ENCODE measurements at places on chromosomes 4 and X. TPM values are rescaled to one million over a fixed set of nuclear protein-coding genes. Genes with fewer than 3 reads are reported as not detected.

Gene RAI2
- 10.1 TPM for total RNA-seq

Gene CCDC120
- 20.6 TPM for total RNA-seq

Gene RTL5
- total RNA-seq: 0.58 TPM

Gene SSX1
- not detected for total RNA-seq

Gene CXCL13
- not detected for total RNA-seq

Gene CLDN34
- total RNA-seq: not detected

Gene SGCB
- 2.9 TPM for total RNA-seq

DNA sequence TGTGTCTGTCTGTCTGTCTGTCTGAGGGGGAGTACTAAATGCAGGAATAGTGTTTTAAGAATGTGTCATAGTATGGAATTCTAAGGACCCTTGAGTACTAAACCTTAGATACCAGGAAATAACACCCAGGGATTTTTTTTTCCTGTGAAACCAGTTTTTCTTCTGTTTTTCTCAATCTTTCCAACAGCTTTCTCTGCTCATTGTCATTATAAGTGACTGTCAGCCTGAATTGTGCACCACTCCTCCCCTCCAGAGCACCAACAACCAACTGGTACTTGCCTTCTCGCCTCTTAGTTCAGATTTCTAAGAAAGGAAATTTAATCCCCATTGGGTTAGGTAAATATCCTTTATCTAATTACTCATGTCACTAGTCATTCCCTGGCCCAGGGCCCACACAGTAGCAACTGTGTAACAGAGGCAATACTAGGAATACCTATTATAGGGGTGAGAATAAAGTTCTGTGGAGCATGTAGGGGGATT is 320.6 kb downstream of the ADGRL3 start:
- H3K27me3 ChIP-seq: no peaks in the 10 kb centered on the region
- H3K4me1 ChIP-seq: peaks cover 5% of the 10 kb centered on the region
- H3K4me3 ChIP-seq: no peak overlapping the region
- peak; percentile 65 for DNase-seq

GRCh38 chrX:48753708-48754228 is 7.8 kb upstream of the GLOD5 start:
- DNase-seq: no peak
- no peaks in the 10 kb centered on the region for H3K36me3 ChIP-seq
- H3K27ac ChIP-seq: no peak overlapping the region
- no peak overlapping the region for H3K4me3 ChIP-seq
- H3K4me1 ChIP-seq: no peaks in the 10 kb centered on the region
- no peaks in the 10 kb centered on the region for H3K27me3 ChIP-seq

- H3K27ac ChIP-seq: no peak overlapping the region
- no peaks in the 10 kb centered on the region for H3K4me1 ChIP-seq
- no peak for DNase-seq
- H3K36me3 ChIP-seq: peaks cover 12% of the 10 kb centered on the region
Observed at GRCh38 chr4:123093236-123093635, 170.8 kb upstream of the NUDT6 start.

GRCh38 chr4:13829457-13829856 is 201.9 kb upstream of the BOD1L1 start:
- H3K27ac ChIP-seq: no peak overlapping the region
- no peaks in the 10 kb centered on the region for H3K4me1 ChIP-seq
- no peak for DNase-seq

- no peak overlapping the region for H3K27ac ChIP-seq
- no peak for DNase-seq
- H3K4me1 ChIP-seq: no peaks in the 10 kb centered on the region
- no peaks in the 10 kb centered on the region for H3K36me3 ChIP-seq
- no peaks in the 10 kb centered on the region for H3K27me3 ChIP-seq
Observed at GRCh38 chrX:47498411-47498810, 15.4 kb upstream of the ZNF41 start.

- H3K27ac ChIP-seq: peak overlapping the region; percentile 55
- DNase-seq: peak; percentile 51
- peaks cover 20% of the 10 kb centered on the region for H3K4me1 ChIP-seq
- H3K36me3 ChIP-seq: no peaks in the 10 kb centered on the region
- H3K4me3 ChIP-seq: no peak overlapping the region
- H3K27me3 ChIP-seq: no peaks in the 10 kb centered on the region
Observed at GRCh38 chr4:141020801-141021261, 112.4 kb downstream of the RNF150 start.

- H3K4me1 ChIP-seq: no peaks in the 10 kb centered on the region
- H3K27ac ChIP-seq: no peak overlapping the region
- no peak overlapping the region for H3K4me3 ChIP-seq
- no peak for DNase-seq
- no peaks in the 10 kb centered on the region for H3K27me3 ChIP-seq
Observed at GRCh38 chrX:6292599-6292998, 63.9 kb upstream of the NLGN4X start.

- H3K27ac ChIP-seq: no peak overlapping the region
- no peaks in the 10 kb centered on the region for H3K36me3 ChIP-seq
Observed at GRCh38 chrX:31543634-31544033, 471.8 kb upstream of the FTHL17 start.

- no peak overlapping the region for H3K27ac ChIP-seq
- H3K27me3 ChIP-seq: no peaks in the 10 kb centered on the region
- H3K4me3 ChIP-seq: no peak overlapping the region
- peaks cover 90% of the 10 kb centered on the region for H3K36me3 ChIP-seq
- no peak for DNase-seq
- H3K4me1 ChIP-seq: no peaks in the 10 kb centered on the region
Observed at GRCh38 chr4:4316150-4316495, 26.1 kb downstream of the ZBTB49 start.

GRCh38 chr4:90027565-90027964 is 99.6 kb upstream of the CCSER1 start:
- no peaks in the 10 kb centered on the region for H3K27me3 ChIP-seq
- no peaks in the 10 kb centered on the region for H3K4me1 ChIP-seq
- H3K27ac ChIP-seq: no peak overlapping the region
- H3K36me3 ChIP-seq: no peaks in the 10 kb centered on the region
- H3K4me3 ChIP-seq: no peak overlapping the region

DNA sequence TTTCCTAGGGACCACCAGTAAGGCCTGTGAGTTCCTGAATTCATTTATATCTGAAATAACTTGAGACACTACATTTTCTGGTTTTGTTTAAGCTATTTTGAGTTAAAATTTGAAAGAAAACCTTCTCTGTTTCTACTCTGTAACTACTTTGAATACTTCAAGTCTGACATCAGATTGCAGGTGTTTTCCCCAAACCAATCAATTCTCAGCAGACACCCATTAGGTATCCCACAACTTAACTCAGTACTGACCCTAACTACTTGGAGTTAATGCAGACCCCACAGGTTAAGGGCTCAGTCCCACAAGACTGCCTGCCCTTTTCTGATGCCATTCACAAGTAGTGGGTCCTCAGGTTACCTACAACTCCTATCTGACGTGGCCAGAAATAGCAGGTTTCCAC is 1100.0 kb upstream of the SLIT2 start:
- no peak for DNase-seq
- no peaks in the 10 kb centered on the region for H3K36me3 ChIP-seq
- no peaks in the 10 kb centered on the region for H3K4me1 ChIP-seq
- no peaks in the 10 kb centered on the region for H3K27me3 ChIP-seq
- no peak overlapping the region for H3K27ac ChIP-seq
- no peak overlapping the region for H3K4me3 ChIP-seq

DNA sequence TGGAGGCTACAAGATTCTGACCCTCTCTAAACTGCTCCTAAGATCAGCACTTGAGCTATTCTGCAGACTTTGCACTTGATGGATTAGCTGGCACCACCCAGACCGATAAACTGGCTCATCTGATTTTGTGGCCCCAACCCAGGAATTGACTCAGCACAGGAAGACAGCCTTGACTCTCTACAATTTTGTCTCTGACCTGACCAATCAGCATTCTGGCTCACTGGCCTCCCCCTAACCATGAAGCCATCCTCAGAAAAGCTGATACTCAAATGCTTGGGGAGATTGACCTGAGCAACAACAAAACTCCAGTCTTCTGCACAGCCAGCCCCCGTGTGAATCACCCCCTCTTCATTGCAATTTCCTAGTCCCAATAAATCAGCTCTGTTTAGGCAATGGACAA is 195.4 kb upstream of the PPP1R2C start:
- no peaks in the 10 kb centered on the region for H3K4me1 ChIP-seq
- no peak overlapping the region for H3K27ac ChIP-seq

DNA sequence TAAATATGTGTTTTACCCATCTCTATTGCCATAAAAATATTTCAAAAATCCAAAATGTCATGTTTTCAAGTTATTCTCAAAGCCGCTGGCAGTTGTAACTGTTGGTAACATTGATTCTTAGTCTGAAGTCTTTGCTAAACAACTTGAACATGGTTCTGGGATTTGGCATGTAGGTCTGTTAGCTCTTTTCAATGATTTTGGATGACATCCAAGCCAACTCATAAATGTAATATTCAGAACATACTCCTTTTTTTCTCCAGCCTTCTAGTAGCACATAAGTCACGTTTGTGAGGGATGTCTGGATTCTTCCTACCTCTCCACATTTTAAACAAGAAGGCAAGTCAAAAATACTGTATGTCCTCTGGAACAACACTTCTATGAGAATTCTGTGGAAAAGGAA is 305.3 kb downstream of the PRR32 start:
- no peaks in the 10 kb centered on the region for H3K4me1 ChIP-seq
- no peak for DNase-seq
- H3K4me3 ChIP-seq: no peak overlapping the region
- no peak overlapping the region for H3K27ac ChIP-seq
- no peaks in the 10 kb centered on the region for H3K27me3 ChIP-seq

- DNase-seq: no peak
- H3K4me3 ChIP-seq: peak overlapping the region; percentile 52
- peak overlapping the region; percentile 77 for H3K27ac ChIP-seq
- H3K36me3 ChIP-seq: no peaks in the 10 kb centered on the region
- peaks cover 28% of the 10 kb centered on the region for H3K4me1 ChIP-seq
- no peaks in the 10 kb centered on the region for H3K27me3 ChIP-seq
Observed at GRCh38 chr4:23890369-23891063, 669 bp upstream of the PPARGC1A start.

- peak overlapping the region; percentile 60 for H3K27ac ChIP-seq
- H3K36me3 ChIP-seq: no peaks in the 10 kb centered on the region
- H3K4me3 ChIP-seq: no peak overlapping the region
- no peak for DNase-seq
- H3K27me3 ChIP-seq: no peaks in the 10 kb centered on the region
Observed at GRCh38 chrX:70022616-70023015, 27.1 kb downstream of the AWAT2 start.

GRCh38 chrX:37685381-37686359 is at the start of gene XK:
Gene XK, plus strand, starts transcription at chrX:37685791. Its CDS starts 171 bp downstream, at chrX:37685962.
- peaks cover 13% of the 10 kb centered on the region for H3K4me1 ChIP-seq
- H3K27me3 ChIP-seq: peaks cover 4% of the 10 kb centered on the region
- DNase-seq: peak; percentile 82
- H3K27ac ChIP-seq: peak within 1 kb of the TSS; percentile 99
- H3K4me3 ChIP-seq: peak within 1 kb of the TSS; percentile 50
- no peaks in the 10 kb centered on the region for H3K36me3 ChIP-seq

DNA sequence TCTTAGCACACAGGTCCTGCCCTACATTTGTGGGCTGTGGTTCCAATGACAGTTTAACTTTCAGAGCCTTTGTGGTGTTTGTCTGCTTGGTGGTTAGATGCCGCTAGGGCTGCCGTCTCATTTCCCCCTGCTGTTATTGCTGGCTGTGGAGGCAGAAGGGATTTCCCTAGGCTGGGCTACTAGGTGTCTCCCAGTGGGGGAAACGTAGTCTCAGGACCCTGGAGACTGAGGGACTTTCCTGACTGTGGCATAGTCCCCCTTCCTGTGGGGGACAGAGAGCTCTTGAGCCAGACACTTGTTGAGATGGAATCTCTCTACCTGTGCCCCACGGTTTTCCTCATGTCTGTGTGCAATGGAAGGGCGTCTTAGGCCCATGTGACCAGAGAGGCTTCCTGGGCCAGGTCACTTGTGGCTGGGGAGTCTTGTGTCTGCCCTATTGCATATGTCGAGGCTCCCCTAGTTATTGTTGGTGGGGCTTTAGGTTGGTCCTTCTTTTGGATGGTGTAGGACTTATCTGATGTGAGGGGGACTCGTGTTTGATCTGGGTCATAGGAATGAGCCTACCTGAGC is 68.2 kb downstream of the ARHGAP10 start:
- peaks cover 41% of the 10 kb centered on the region for H3K4me1 ChIP-seq
- H3K27me3 ChIP-seq: no peaks in the 10 kb centered on the region
- H3K27ac ChIP-seq: no peak overlapping the region

GRCh38 chr4:108433832-108434231 is 186.5 kb upstream of the RPL34 start:
- H3K27ac ChIP-seq: no peak overlapping the region
- H3K27me3 ChIP-seq: no peaks in the 10 kb centered on the region
- H3K4me3 ChIP-seq: no peak overlapping the region

DNA sequence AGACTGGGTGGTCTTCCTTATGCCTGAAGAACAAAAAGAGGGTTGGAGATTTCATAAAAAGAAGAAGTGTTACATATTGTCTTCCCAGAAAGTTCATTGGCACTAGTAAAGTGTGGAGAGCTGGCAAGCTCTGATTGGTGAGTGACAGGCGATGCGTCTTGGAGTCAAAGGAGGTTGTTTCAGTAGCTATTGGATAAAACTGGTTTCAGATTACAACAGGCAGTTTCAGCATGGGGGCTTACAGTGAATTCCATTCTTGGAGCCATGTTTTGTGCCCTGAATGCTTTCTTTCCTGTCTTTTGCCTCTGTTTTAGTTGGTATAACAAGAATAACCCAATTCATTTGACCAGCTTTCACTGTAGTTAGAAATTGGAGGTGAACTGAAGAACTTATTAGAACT is 750.5 kb downstream of the ADGRL3 start:
- no peaks in the 10 kb centered on the region for H3K27me3 ChIP-seq
- no peak overlapping the region for H3K4me3 ChIP-seq
- no peaks in the 10 kb centered on the region for H3K36me3 ChIP-seq
- DNase-seq: no peak
- no peak overlapping the region for H3K27ac ChIP-seq

DNA sequence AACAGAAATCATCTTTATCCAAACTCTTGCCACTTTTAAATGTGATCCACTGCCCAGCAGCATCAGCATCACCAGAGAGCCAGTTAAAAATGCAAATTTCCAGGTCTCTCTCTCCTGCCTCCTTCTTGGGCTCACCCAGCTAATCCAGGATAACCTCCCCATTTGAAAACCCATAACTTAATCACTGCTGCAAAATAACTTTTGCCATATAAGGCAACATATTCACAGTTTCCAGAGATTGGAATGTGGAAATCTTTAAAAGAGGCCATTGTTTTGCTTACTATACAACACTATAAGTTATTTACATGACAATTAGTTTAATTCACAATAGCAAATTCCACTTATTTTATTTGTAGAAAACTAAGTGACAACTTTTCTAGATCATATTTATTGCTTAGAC is 4.8 kb upstream of the EXOSC9 start:
- H3K4me1 ChIP-seq: peaks cover 8% of the 10 kb centered on the region
- H3K36me3 ChIP-seq: no peaks in the 10 kb centered on the region
- DNase-seq: no peak
- no peak overlapping the region for H3K27ac ChIP-seq

All from stomach (tissue), 19 donors.